ENCODE measurements at places on chromosomes 2 and 18.

DNA sequence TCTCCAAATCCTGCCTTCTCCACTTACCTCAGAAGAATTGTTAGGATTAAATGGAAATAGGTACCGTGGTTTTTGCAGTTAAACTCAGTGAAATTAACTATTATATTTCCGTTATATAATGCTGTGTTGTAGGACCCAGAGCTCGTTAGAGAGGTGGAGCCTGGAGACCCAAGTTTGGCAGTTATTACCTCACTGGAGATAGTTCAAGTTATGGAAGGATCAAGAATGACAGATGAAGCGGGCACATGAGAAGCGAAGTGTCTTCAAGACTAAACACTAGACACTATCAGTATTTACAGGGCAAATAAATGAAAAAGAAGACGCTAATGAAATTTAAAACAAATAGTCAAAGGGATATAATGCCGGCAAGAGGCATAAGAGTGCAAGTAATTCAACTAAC is 866 bp downstream of the CWC22 start:
- no peak for DNase-seq

DNA sequence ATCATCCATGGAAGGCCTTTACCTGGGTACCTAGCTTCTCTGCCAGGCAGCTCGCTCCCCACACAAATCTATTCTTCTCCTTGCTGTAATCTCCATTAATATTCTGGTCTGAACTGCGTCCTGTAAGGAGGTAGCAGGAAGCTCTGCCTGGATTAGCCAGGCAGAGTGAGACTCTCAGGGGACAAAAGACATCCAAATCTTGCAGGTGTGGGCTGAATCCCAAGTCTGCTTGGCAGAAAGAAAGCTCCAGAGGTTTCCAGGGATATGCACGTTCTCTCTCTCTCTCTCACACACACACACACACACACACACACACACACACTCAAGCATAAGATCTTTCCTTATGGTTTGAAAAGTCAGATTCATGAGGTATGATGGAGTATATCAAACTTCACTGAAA is 66.5 kb downstream of the THNSL2 start:
- DNase-seq, result no peak

- DNase-seq, result peak; percentile 81
These were observed at the start of gene EPC2 for GRCh38 chr2:148643998-148644882. Gene EPC2, plus strand, starts transcription at chr2:148644751. Its CDS starts 267 bp downstream, at chr2:148645018.

DNA sequence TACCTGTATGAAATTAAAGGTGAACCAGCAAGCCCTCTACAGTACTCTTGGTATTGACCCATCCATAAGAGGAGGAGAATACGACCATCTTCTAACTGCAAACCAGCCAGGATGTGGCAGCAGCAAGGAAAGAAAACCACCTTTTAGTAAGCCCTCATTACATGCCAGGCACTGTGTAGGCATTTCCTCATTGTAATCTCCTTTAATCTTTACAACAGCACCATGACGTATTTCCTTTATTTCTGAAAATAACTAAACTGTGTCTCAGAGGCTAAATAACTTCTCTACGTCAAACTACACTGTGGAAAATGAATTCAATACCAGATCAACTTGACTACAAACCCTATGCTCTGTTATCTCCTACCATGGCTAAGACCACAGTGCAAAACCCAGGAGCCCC is 18.2 kb downstream of the WDR35 start:
- DNase-seq, result no peak

All from EH (cell line).